Right forelimb (tissue), 1 donor: ENCODE measurements at places on chromosomes 7 and 10.

GRCh38 chr7:26477381-26477990, 185.8 kb downstream of the SNX10 start:
- no peak for DNase-seq

- DNase-seq: no peak
Measured at GRCh38 chr7:98212532-98213041, 1.3 kb downstream of the BHLHA15 start.

DNA sequence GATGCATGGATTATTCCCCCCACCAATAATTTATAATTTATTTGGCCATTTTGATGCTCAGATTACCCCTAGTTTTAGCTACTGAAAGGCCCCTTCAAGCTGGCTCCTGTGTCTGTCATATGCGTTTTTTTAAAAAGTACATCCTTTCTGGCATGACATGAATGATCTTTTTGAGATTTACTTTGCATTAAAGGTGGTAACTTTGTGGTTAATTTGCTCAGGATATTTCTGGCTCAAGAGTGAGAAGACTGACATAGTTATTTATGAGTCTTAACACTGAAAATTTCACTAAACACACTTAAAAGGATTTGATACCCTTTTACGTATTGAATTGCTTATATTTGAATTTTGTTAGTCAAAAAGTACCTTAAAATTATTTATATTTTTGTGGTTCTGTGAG, 5.4 kb downstream of the SMC3 start:
- DNase-seq: no peak

GRCh38 chr10:60822809-60823208, 44.5 kb downstream of the CDK1 start:
- no peak for DNase-seq

- DNase-seq: no peak
Measured at GRCh38 chr7:142301923-142302550, 44.2 kb upstream of the PRSS58 start.
